ENCODE measurements at places on chromosomes 7 and 10.

GRCh38 chr10:47081264-47081663 is 170.0 kb downstream of the PTPN20 start:
- DNase-seq: no peak

GRCh38 chr7:131563918-131564317 is 7.5 kb upstream of the PODXL start:
- no peak for DNase-seq

DNA sequence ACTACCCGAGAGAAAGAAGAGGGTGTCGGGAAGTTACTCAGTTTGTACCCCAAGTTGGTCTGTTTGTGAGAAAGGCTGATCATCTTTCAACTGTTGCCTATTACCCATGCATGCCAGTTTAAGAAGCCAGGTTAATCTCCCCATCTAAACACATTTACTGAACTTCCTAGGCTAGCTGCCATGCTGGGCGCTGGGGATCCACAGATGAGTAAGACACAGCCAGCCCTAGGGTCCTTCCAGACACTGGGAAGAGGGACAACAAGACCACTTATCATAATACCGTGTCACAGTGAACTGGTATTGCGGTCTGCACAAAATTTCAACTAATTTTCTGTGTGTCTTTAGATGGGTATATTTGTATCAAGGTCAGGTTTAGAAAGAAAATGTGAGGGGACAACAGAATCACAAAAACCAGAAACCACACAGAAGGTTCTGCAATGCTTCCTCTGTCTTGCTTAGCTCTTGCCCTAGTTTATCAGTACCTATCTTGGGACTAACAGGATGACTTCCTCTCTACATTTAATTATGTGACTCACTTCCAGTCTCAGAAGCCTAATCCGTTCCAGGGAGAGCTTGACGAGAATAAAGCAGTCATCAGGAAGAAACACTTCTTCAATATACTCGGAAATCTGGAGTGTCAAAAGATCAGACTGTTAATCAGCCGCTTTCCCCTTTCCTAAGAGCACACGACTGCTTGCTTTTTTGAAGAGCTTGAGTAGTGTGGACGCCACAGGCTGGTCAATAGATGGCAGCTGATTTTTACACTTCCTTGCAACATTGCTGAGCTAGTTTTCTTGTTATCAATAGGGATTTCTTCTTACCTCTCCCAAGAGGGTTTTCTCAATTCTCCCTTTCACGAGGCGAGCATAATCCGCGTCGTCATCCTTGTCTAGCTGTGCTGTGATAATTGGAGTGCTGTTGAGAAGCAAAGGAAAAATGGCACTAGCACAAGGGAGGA is 45.7 kb downstream of the POLR3A start:
- no peak for DNase-seq

- no peak for DNase-seq
Observed at GRCh38 chr7:46468753-46469356, 547.8 kb upstream of the IGFBP3 start.

GRCh38 chr10:70302292-70302691 is 18.5 kb upstream of the NPFFR1 start:
- no peak for DNase-seq

DNA sequence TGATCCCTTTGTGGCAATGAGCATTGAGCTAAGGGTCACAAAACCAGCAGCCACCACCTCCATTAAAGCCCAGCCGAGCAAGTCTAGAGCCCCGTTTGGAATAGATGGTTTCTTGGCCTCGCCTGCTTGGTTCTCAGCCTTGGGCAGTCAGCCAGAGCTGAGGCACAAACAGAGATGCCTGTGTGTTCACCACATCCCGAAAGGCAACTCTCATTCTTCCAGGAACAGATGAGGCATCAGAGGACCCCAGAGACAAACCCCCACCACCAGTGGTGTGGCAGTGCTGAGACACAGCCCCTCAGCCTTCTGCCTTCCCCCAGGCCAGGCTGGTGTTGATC is 203.3 kb upstream of the ZMIZ1 start:
- DNase-seq: no peak

DNA sequence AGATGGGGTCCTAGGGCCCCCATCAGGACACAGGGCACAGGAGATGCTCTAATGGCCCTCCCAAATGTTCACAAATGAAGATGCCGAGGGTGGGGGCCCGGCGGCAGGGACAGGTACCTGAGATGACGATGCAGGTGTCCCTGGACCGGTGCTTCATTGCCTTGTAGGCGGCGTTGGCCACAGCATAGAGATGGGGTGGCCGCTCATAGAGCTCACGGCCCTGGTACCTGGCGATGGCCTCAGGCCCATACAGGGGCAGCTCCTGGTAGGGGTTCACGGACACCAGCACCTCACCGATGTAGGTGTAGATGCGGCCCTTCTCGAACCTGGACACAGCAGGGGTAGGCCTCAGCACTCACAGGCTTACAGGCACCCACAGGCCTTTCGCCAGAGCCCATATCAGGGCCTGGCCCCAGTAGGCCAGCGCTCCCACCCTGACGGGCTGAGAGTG is 2.0 kb downstream of the MYO1G start:
- DNase-seq: no peak

DNA sequence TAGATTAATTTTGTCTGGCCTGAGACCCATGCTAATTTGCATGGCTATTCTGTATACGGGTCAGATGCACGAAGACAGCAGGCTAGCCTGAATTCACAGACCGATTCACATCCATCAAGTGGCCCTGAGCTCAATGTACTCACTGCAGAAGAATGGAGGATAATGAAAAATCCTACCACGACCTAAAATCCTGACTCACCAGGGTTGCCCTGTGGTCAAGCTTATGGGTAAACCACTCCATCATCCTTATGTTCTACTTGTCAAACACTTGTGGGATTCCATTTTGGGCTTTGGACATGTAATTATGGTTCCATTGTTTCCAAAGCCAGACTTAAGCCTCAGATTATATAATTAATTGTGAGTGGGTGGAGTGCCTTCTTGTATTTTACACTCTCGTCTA is 110.4 kb upstream of the ZNF438 start:
- DNase-seq: no peak

DNA sequence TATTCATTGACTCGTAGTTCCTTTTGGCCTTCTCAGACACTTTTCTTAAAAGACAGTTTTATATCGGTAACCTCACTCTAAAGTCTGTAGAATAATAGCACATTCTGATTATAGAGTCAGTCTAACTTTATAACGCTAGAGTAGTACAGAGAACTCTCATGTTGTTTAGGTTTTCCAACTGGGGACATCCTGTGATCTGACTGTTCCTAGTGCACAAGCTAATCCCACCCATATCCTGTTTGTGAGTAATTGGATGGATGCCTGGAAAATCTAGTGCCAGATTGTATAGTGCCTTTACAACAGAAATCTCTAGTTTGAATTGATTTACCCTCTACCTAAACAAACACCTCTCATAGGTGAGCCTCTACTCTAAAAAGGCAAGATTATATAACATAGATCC is 107.4 kb downstream of the ZEB1 start:
- no peak for DNase-seq

- no peak for DNase-seq
Observed at GRCh38 chr7:107213193-107213788, 44.5 kb downstream of the HBP1 start.

DNA sequence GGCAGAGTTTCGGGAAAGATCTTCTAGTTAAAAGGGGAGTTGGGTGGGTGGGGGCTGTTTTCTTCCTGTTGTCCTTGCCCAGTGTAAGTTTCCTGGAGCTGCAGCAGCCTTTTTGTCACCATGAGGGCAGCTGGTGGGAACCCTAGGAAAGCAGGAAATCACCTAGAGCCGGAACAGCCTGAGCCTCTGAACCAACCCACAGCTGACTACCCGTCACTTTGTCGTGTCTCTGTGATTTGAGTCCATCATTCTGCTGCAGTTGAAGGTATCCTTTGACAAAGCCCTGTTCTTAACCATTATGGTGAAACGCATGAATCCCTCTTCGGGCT is 1.2 kb upstream of the C10orf143 start:
- DNase-seq: no peak

GRCh38 chr10:29540016-29540415 is 94.8 kb downstream of the SVIL start:
- DNase-seq: no peak

DNA sequence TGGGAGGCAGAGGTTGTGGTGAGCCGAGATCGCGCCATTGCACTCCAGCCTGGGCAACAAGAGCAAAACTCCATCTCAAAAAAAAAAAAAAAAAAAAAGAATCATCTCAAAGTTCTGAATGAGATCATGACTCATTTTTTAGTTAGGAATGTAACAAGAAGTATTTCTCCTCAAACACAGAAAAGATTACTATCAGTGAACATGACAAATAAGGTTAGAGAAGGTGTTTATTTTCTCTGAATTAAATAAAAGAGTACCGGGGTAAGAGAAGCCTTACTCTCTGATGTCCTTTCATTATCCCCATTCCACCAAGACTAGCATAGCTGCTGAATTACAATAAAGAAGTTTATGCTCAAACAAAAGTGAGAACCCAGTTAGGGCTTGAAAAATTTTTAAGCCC is 50.1 kb downstream of the IPMK start:
- no peak for DNase-seq

DNA sequence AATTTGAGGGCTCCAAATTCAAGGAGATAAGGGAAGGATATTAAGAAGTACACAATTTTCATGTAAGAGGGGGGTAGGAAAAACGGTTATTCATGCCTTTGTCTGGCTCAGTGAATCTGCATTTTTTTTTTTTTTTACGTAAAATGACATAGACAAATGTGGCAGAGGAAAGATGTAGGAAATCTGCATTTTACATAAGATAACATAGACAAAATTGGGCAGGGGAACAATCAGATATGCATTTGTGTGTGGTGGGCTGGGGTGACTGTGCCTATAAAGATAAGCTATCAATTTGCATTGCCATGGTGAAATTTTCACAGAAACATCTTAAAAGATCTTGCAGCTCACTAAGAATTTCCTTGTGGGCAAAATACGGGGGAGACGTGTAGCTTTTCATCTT is 92.7 kb upstream of the GPR141 start:
- DNase-seq: no peak

- no peak for DNase-seq
Observed at GRCh38 chr10:43323245-43323644, 48.2 kb upstream of the FXYD4 start.

GRCh38 chr7:156238366-156239133 is 402.0 kb upstream of the RNF32 start:
- no peak for DNase-seq

DNA sequence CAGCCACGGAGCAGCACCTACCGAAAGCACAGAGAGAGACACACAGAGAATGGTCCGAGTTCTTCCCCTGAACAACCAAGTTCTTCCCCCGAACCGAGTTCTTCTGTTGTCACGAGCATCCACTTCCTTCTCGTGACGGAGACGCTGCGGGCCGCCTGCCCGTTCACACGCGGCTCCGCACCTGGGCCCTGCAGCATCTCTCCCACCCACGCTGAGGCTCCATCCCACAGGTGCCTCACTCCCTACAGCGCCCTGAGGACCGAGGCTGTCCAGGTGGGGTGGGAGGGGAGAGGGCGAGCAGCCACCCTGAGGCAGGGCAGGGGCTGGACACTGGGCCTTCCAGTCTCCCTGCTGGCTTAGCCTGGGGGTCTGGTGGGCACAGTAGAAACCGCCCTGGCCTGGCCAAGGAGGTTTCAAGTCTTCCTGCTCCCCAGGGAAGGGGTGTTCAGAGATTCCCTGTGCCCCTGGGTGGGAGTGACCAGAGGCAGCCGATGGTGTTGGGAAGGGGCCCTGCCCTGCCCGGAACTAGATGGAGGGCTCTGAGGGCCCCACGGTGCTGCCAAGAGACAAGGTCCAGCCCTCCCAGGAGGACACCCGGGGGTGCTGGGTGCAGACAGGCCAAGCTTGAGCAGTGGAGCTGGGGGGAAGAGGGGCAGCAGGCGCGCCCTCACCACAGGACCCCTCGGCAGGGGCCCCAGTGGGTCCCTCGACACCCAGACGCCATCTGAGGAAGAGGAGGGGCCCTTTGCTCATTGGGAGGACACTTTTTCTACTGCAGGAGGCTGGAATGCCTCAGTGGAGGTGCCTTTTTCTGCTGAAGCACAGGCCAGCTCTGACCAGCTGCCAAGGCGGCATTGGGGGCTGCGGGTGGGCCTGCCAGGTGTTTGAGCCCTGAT is 5.2 kb upstream of the NKX6-2 start:
- no peak for DNase-seq

GRCh38 chr7:41567731-41568114 is 135.2 kb downstream of the INHBA start:
- DNase-seq: no peak

- no peak for DNase-seq
Observed at GRCh38 chr10:78570633-78571235, 498.0 kb upstream of the ZMIZ1 start.

GRCh38 chr10:128602183-128602582 is 476.0 kb upstream of the MKI67 start:
- no peak for DNase-seq

DNA sequence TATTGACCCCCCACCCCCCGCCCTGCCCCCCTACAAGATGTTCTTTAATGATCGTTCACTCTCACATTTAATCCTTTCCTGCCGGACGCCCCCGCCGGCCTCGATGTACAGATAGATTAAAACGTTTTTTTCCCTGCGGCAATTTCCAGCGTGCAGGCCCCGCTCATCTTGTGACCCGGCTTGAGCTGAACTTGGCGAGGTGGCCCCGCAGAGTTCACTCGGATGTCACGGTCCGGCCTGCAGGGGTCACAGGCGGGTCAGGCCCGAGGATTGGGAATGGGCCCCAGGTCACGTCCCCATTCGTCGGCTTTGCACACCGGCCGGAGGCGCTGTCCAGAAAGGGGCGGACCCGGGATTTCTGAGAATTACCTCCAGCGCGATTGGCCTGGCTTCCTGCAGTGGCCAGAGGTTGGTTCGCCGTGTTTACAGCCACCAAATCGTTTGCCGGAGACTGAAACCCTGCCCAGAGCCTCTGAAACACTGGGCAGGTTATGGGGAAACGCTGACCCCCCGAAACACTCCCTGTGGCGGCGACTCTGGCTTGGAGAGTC is 1.9 kb upstream of the CYP26A1 start:
- DNase-seq: no peak

GRCh38 chr10:28054228-28054860 is 55.5 kb upstream of the ODAD2 start:
- DNase-seq: no peak

- DNase-seq: no peak
Observed at GRCh38 chr7:88835147-88835728, 39.7 kb upstream of the TEX47 start.

DNA sequence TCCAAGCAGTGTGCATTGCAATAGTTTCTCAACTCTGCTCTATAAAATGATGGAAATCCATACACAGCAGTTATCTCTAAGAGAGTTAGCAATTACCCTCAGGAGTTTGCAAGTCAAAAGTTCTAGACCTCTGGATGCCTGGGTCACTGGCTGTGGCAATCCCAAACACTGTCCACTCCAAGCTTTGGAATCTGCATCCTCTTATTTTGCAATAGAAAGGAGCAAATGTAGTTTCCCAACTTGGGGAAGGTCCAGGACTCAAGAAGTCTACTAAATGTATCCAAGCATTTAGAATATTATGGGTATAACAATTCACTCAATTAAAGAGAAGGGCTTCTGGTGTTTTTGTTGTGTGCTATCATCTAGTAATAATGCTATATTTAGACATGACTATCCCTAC is 131.3 kb upstream of the NRP1 start:
- DNase-seq: no peak

GRCh38 chr7:29864656-29865055 is 58.3 kb downstream of the WIPF3 start:
- DNase-seq: no peak

Measured in activated CD4-positive, alpha-beta T cell treated with anti-CD3 and anti-CD28 coated beads for 4 hours (primary cell).